ENCODE measurements at places on chromosomes 5 and 9.

- DNase-seq: no peak
Measured at GRCh38 chr5:90802474-90803317, 244.1 kb downstream of the ADGRV1 start.

- DNase-seq: no peak
Measured at GRCh38 chr5:78627175-78627574, 21.4 kb downstream of the LHFPL2 start.

DNA sequence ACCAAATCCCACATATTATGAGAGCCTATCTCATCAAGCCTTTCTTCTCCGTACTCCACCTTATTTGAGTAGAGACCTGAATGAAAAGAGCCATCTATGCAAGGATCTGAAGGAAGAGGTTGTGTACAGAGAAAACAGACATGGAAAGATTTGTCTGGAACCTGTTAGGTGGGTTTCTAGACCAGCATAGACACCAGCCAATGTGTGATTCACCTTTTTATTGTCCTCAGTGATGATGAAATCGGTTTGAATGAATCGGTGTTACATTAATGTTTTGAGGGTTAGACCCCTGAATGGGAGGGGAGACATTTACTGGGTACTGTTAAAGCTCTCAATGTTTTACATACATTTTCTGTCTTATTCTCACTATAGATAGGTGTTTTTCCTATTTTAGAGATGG, 223.6 kb downstream of the NMUR2 start:
- no peak for DNase-seq

- peak; percentile 10 for DNase-seq
Measured at GRCh38 chr5:1004461-1005248, 3.9 kb upstream of the NKD2 start.

DNA sequence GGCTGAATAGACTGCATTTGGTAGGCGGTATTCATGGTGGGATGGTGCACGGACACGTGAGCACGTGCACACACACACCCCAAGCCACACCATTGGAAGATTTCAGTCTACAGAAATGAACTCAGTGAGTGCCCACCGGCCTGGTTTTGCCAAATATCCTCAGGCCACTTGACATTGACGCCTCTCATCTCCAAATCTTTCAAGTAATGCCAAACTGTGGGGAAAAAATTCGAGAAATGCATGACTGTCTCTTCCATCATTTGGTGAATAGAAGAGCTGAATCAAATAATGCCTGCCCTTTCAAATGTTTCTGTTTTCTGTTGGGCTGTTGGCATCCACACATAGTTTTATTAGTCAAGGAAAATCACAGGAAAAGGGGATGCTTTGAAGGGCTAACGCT, 182.3 kb upstream of the EFNA5 start:
- no peak for DNase-seq

DNA sequence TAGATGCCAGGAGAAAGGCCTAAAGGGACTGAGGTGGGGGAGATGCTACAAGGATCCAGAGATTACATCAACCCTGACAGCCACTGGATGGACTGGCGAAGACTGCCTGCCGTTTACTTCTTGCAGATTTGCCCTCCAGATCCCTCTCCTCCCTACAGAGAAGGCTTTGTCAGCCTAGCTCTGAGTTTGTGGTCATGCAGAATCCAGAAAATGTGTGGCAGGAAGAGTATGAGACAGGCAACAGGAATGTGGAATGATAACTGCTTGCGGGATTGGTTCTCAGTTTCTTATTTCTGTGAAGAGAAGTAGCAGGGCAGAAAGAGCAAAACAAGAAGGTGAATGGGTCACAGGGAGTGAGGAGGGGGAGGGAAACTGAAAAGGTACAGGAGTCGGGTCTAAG, 129.6 kb downstream of the TLE1 start:
- no peak for DNase-seq

- DNase-seq: no peak
Measured at GRCh38 chr9:106795031-106795430, 67.9 kb upstream of the ZNF462 start.

DNA sequence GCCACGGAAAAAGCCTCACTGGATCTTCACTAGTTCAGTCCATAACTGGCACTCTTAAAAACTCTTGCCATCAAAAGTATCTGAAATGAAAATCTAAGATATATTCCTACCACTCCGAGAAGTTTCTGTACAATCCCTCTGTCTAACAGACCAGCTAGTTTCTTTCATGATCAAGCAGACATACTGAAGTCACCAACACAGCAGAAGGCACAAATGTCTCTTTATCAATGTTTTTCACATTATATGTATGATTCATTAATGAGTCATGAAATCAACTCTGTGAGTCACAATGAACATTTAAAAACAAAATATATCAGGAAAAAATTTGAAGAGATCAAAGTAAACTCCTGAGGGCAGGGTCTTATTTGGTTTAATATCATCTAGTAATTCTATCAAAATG, 50.8 kb downstream of the F2R start:
- no peak for DNase-seq

GRCh38 chr5:174990909-174991308, 266.5 kb downstream of the MSX2 start:
- no peak for DNase-seq

DNA sequence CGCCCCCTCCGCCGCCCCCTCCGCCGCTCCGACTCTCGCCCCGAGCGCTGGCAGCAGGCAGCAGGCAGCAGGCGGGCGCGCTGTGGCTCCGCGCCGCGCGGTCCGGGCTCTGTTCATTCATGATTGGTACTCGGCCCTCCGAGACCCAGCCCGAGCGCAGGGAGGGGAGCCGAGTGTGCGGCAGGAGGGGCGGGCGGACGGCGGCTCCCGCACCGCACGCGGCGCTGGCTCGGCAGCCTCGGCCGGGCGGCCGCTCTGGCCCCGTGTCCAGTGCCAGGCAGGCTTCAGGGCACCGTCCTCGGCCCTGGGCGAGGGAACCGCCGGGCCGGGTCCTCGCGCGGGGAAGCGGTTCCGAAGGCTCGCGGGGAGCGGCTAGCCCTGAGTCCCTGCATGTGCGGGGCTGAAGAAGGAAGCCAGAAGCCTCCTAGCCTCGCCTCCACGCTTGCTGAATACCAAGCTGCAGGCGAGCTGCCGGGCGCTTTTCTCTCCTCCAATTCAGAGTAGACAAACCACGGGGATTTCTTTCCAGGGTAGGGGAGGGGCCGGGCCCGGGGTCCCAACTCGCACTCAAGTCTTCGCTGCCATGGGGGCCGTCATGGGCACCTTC, at the start of gene KCNIP1:
KCNIP1 (plus strand) TSS at position 31 of the 607 bp plus-strand sequence.
- DNase-seq: peak; percentile 16

- DNase-seq: no peak
Measured at GRCh38 chr5:2761921-2762488, 10.5 kb upstream of the IRX2 start.

DNA sequence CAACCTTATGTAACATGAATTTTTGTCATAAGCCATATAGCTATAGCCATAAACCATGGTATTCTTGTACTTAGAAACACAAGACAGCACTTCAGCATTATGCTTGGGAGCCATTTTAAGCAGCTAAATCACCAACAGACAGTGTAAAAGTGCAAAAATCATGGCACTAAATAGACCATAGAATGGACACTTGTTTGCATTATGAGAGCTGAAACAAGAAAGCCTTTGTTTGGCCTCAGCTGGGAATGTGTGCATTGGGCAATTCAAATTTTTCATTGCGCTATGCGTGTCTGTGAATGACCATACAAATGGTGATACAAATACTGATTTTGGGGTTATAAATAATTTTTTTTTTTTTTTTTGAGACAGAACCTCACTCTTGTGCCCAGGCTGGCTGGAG, 23.7 kb downstream of the KDM4C start:
- DNase-seq: peak; percentile 21

- DNase-seq: peak; percentile 40
Measured at GRCh38 chr5:177432143-177432838, 5.8 kb downstream of the GRK6 start.

DNA sequence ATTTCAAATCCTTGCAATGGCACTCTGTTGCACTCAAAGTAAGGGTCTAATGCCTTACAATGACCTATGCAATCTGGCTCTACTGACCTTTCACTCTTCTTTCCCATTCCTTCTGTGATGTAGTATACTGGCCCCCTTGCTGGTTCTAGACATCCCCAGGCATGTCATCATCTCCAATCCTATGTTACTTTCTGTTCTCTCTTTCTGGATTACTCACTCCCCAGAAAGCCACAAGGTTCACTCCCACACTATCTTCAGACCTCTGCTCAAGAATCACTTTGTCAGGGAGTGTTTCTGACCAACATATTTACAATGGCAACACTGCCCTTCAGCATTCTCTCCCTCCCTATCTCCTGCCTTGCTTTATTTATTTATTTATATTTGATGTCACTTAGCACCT, 802.2 kb upstream of the WWC1 start:
- DNase-seq: no peak
